Bladder microvascular endothelial cell (primary cell): ENCODE measurements at places on chromosomes 13 and 19. TPM values are rescaled to one million over a fixed set of nuclear protein-coding genes. Genes with fewer than 3 reads are reported as not detected.

The FPR2 gene
- total RNA-seq, result not detected in 2 replicates

The THSD1 gene
- 45.5 and 69.5 TPM in 2 replicates for total RNA-seq

The CALM3 gene
- total RNA-seq, result 154 and 253 TPM in 2 replicates

The PIN1 gene
- total RNA-seq, result 101 and 123 TPM in 2 replicates

The N4BP2L2 gene
- total RNA-seq, result 37.9 and 131 TPM in 2 replicates

The CEACAM8 gene
- not detected in 2 replicates for total RNA-seq

The RNU6-9 gene
- total RNA-seq, result not detected in 2 replicates

The THAP8 gene
- total RNA-seq, result 0.31 and 0.65 TPM in 2 replicates

The MAG gene
- total RNA-seq, result 0.69 and 5.0 TPM in 2 replicates

The AKT1S1 gene
- 6.6 and 12.7 TPM in 2 replicates for total RNA-seq

The GAPDHS gene
- total RNA-seq, result not detected in 2 replicates

The KIR2DL3 gene
- not detected in 2 replicates for total RNA-seq

The BST2 gene
- total RNA-seq, result 36.9 and 54.1 TPM in 2 replicates

The LGALS4 gene
- 0.19 TPM in 1 of 2 replicates, not detected in the other for total RNA-seq

The DAND5 gene
- under 0.01 and 0.06 TPM in 2 replicates for total RNA-seq

The S1PR2 gene
- total RNA-seq, result 0.65 and 0.69 TPM in 2 replicates

The ZNF177 gene
- total RNA-seq, result 0.32 and 2.3 TPM in 2 replicates

The DYRK1B gene
- total RNA-seq, result 10.0 and 22.5 TPM in 2 replicates

The CHAMP1 gene
- total RNA-seq, result 6.8 and 11.6 TPM in 2 replicates

The MAMSTR gene
- total RNA-seq, result 0.16 and 0.25 TPM in 2 replicates

The MAB21L1 gene
- not detected in 2 replicates for total RNA-seq

The TNNT1 gene
- 1.4 and 4.7 TPM in 2 replicates for total RNA-seq

The IZUMO2 gene
- total RNA-seq, result not detected in 2 replicates

The GRK1 gene
- total RNA-seq, result 0.44 TPM in 1 of 2 replicates, not detected in the other

The REEP6 gene
- total RNA-seq, result 0.38 and 1.5 TPM in 2 replicates

The STXBP2 gene
- 27.7 and 49.4 TPM in 2 replicates for total RNA-seq

The IRS2 gene
- 0.32 and 0.88 TPM in 2 replicates for total RNA-seq

The ANGPTL8 gene
- not detected in 2 replicates for total RNA-seq

The KLK12 gene
- total RNA-seq, result not detected in 2 replicates

The PRRG2 gene
- 2.6 and 3.7 TPM in 2 replicates for total RNA-seq

The ZNF506 gene
- 5.7 and 13.2 TPM in 2 replicates for total RNA-seq

The LILRA5 gene
- total RNA-seq, result not detected in 2 replicates

The KCNN4 gene
- total RNA-seq, result 0.38 and 0.65 TPM in 2 replicates

The S1PR4 gene
- total RNA-seq, result 0.06 and 3.6 TPM in 2 replicates

The PRMT1 gene
- total RNA-seq, result 400 and 451 TPM in 2 replicates

The PEG3 gene
- 0.32 and 0.76 TPM in 2 replicates for total RNA-seq

The PRR19 gene
- total RNA-seq, result 0.32 and 0.38 TPM in 2 replicates

The ADGRE3 gene
- not detected in 2 replicates for total RNA-seq

The NCR1 gene
- not detected in 2 replicates for total RNA-seq

The CYP4F8 gene
- total RNA-seq, result not detected in 2 replicates

The PRR20C gene
- not detected in 2 replicates for total RNA-seq

The ZFR2 gene
- not detected in 2 replicates for total RNA-seq

The CLIP3 gene
- total RNA-seq, result 0.81 and 6.7 TPM in 2 replicates

The ONECUT3 gene
- not detected in 2 replicates for total RNA-seq

The PEPD gene
- 53.1 and 73.0 TPM in 2 replicates for total RNA-seq

The C1QTNF9B gene
- under 0.01 TPM in 1 of 2 replicates, not detected in the other for total RNA-seq

The BORA gene
- 5.0 and 5.8 TPM in 2 replicates for total RNA-seq

The KCNN1 gene
- under 0.01 TPM in 1 of 2 replicates, not detected in the other for total RNA-seq

The IGFL2 gene
- not detected in 2 replicates for total RNA-seq

The ZNF429 gene
- 2.8 and 3.1 TPM in 2 replicates for total RNA-seq

The TMEM86B gene
- 0.32 and 1.0 TPM in 2 replicates for total RNA-seq

The ZNF98 gene
- total RNA-seq, result 0.06 TPM in 1 of 2 replicates, not detected in the other

The CEACAM21 gene
- total RNA-seq, result 2.3 and 6.6 TPM in 2 replicates
